ENCODE measurements at places on chromosomes 11 and 22.

- no peak for DNase-seq
Measured at GRCh38 chr11:6357222-6357621, 33.1 kb upstream of the SMPD1 start.

GRCh38 chr11:87861030-87861429, 314.2 kb downstream of the RAB38 start:
- no peak for DNase-seq

GRCh38 chr11:35563484-35564244, 38.2 kb upstream of the PAMR1 start:
- no peak for DNase-seq

GRCh38 chr22:24153959-24154358, 27.3 kb upstream of the SUSD2 start:
- no peak for DNase-seq

GRCh38 chr11:16167706-16168487, 188.4 kb downstream of the SOX6 start:
- no peak for DNase-seq

DNA sequence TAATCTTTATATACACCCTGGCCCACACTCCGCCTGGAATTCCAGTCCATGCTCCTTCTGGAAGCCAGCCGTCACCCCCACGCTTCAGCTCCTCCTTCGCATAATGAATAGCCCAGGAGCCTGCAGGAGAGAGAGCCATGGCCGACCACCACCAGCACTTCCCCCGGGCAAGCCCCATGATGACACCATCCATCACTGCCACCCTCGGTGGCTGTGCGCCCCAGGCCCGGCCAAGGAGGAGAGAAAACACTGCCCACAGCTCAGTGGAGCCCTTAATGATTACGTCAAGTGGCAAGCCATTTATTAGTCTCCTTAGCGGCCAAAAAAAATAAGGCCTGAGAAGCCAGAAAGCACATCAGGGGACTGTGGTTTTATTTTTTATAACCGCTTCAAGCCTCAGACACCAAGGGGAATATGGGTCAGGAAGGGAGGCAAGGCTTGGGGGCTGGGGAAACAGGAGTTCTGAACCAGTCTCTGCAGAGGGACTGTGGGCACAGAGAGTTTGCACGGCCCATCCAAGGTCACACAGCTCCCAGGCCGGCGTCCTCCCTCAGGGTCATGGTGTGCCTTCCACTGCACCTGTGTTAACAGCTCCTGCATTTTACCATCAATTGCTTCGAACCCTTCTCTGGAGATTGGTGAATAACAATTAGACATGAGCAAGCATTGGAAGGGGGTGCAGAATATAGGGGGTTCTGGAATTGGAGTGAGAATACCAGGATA, 134.3 kb downstream of the MN1 start:
- no peak for DNase-seq

DNA sequence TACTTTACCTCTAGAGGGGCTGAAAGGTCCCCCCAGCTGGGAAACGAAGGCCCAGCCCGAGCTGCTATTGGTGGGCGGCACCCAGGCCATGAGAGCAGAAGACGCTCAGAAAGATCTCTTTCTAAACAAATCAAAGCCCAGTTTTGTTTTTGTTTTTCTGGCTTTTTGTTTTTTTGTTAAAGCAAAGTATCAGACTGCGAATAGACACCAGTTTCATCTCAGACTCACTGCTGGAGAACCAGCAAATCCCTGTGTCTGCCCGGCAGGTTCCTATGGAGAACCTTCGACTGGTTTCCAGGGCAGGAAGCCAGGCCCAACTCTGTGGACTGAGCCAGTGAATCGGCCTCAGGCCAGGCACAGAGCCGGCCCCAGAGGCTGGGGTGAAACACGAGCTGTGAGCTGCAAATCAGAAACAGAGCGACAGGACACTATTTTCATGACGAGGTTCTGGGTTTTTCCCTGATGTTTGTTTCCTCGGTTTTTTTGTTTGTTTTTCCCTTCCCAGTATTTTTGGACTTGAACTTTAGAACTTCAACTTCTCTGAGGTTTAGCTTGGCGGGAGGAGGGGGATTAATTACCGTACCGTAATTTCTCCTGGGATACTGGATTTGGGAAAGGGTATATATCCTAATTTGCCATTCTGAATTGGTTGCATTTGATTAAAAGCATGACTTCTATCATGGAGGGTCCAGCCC, 16.0 kb upstream of the B4GALNT4 start:
- no peak for DNase-seq

Measured in naive thymus-derived CD8-positive, alpha-beta T cell (primary cell).